ENCODE measurements at places on chromosomes 7 and 10. TPM values are rescaled to one million over a fixed set of nuclear protein-coding genes. Genes with fewer than 3 reads are reported as not detected.

BMPR1A gene
- total RNA-seq = 31.1 TPM

DNA sequence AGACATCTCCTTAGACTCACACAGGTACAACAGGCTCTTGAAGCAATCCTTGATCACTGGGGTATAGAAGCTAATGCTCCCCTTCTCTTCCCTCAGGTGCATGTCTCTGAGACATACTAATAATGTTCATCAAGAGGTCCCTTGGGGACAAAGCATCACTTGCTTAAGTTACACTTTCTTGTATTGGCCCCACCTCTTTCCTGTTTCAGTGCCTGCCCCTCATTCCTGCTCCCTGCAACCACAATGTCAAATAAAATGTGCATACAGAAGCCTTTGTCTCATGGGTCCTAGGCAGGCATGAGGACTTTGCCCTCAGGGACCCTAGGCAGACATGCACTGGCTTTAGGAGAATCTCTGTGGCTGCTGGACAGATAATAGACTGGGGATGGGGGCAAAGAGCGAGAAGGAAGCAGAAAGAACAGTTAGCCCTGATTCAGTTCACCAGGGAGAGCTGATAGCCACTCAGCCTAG lies 175.0 kb upstream of the NPY start:
- DNase-seq = no peak

GRCh38 chr10:31031205-31031557 lies 484 bp downstream of the ZNF438 start:
- no peak for DNase-seq

ASAH2 gene
- 8.7 TPM for total RNA-seq

DNA sequence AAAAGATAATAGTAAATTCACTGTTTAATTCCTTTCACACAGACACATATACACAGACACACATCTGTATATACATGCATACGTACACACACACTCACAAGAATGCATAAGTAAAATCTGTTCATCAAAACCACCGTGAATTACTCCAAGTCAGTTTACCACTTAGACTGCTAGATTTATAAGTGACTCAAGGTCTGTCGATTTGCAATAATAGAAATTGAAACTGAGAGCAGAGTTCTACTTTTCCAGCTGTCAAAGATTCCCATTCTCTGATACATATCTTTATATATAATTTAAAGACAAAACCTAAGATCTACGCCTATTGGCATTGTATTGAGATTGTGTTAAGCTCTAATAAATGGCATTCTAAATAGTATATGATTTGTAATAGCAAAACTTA lies 9.9 kb upstream of the HGF start:
- no peak for DNase-seq

IKZF1 gene
- 6.6 TPM for total RNA-seq

DNA sequence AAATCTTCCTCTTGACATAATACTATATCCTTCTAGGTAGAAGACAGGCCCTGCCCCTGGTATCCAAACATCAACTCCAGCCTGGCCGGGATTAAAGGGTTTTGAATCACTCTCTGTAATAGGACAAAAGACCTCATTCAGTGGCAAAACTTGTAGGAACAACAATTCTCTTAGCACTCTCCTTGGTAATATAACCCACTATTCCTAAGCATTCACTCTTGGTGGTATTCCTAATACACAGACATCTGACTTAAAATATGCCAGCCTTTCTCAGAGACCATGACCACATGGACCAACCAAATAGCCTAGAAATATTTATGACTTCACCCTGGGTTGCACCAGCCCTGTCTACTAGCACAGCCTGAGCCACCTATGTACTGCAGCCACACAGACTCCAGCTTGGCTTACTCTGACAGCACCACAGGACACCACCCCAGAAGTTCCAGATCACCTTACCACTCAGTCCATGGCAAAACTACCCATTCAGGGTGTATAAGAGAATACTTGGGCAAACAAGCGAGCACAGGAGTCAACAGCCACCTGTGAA lies 244.9 kb upstream of the NEBL start:
- DNase-seq = no peak

DNA sequence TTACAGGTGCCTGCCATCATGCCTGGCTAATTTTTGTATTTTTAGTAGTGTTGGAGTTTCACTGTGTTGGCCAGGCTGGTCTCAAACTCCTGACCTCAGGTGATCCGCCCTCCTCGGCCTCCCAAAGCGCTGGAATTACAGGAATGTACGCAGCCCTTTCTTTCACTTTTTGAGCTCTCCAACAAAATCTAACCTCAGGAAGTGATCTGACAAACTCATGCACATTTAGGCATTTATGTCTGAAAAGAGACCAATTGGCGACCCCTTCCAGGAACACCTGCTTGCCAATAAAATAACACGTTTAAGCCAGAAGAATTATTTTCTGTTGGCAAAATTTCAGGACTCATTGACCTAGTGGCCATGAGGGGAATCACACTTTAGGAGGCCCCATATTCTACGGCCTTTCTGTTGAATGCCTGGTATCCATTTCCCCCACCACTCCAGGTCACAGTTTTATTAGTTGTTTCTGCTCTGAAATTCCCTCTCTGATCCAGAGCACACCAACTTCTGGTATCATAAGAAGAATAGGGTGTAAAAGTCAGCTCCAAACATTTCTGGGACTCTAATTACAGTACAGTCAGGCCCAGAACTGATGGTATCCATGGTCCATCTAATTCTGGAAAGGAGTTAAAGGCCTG lies 65.8 kb upstream of the FRMD4A start:
- DNase-seq = no peak

GRCh38 chr10:77380191-77380590 lies 257.4 kb downstream of the KCNMA1 start:
- DNase-seq = no peak

- DNase-seq = no peak
These were observed 151.7 kb downstream of the EBF3 start for GRCh38 chr10:129812398-129812797.

DNA sequence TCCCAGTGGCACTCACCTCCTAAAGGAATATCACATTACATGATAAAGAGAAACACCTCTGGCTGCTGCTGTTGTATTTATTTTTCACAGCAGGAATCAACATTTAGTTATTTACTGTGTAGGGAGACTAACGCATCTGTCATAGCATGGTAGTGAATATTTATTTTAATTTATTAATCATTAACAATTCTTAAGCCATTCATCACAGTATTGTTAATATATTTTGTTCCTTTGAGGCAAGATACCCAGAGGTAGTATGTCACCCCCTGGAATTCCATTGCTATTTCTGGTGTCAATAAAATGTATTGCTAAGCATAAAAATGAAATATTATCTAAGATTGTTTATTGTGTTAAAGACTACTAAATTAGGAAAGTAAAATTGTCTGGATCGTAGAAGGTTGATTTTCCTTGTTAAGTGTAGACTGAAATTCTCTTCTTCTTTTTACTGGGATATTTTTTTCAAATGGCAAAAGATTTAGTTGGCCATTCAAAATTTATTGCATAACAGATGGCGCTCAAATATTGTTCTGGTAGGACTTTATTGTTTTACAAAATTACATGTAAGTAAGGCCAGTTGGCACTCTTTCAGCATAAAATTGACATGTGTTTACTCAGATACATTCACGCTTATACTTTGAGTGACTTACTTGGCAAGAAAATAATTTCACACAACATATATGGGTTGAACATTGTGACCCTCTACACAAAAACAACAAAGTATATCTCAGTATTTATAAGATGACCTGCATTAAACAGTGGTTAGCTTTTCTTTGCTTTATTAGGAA lies 1358.7 kb upstream of the SORCS1 start:
- DNase-seq = no peak

- no peak for DNase-seq
These were observed 70.9 kb upstream of the CTBP2 start for GRCh38 chr10:125231116-125231812.

DNA sequence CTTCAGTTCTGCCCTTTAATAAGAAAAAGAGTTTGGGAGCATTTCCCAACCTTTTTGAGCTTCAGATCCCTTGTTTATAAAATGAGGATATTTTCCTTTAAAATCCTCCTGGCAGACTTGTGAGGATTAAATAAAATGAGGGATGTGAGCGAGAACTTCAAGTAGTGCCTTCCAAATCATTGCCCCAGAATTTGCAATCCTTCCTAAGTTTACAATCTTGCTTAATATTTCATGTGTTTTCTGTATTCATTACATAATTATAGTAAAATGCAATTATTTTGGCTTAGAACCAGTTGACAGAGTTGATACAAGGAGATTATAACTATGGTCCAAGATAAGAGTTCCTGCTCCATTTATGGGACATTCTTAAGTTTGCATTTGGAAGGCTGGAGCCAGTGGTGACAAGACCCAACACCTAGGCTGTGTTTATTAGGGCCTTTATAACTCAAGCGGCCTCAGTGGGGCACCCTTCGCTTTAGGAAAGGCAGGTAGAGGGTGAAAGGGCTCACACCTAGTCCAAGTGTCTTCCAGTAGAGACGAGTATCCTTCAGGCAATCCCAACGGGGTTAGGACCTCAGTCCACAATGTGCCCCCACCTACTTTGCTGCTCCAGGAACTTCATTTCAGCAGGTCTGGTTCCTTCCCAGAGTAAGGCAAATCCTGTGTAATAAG lies 317.5 kb downstream of the WDR11 start:
- DNase-seq = no peak

DNA sequence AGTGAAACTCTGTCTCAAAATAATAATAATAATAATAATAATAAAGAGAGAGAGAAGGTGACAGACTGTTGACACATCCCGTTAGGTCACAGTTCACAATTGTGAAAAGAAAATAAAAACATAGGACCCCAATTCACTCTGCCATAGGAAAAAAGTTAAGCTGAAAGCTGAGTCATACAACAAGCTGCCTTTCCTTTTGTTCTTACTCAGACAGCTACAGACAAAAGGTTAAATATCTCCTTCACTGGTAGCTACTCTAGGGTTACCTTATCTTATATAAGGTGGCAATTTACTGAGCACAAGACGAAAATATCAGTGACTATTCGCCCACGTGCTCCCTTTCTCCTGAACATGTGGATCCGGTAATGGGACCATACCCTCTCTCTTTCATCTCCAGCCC lies 17.5 kb downstream of the TUBAL3 start:
- no peak for DNase-seq

BLNK gene
- total RNA-seq = 13.2 TPM

DNA sequence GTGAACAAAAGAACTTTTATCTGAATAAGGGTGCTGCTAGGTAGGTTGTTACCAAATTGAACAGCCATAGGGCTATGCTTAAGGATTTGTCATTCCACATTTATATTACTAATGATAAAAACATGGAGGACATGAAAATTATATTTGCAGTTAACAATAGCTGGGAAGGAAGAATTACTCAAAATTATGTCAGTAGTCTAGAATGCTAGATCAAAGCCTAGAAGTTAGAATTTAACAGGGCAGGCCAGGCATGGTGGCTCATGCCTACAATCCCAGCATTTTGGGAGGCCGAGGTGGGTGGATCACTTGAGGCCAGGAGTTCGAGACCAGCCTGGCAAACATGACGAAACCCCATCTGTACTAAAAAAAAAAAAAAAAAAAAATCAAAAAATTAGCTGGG lies 9.4 kb downstream of the STK17A start:
- DNase-seq = no peak

DNA sequence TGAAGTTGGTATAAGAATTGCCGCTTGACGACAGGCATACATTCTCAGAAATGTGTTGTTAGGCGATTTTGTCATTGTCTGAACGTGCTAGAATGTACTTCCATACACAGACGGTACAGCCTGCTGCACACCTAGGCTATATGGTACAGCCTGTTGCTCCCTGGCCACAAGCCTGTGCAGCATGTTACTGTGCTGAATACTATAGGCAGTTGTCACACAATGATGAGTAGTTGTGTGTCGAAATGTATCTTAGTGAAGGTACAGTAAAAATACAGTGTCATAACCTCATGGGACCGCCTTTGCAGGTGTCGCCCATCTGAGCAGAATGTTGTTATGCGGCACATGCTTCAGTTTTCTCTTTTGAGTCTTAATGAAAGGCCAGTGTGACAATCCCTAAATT lies 66.5 kb downstream of the SHH start:
- no peak for DNase-seq

DNA sequence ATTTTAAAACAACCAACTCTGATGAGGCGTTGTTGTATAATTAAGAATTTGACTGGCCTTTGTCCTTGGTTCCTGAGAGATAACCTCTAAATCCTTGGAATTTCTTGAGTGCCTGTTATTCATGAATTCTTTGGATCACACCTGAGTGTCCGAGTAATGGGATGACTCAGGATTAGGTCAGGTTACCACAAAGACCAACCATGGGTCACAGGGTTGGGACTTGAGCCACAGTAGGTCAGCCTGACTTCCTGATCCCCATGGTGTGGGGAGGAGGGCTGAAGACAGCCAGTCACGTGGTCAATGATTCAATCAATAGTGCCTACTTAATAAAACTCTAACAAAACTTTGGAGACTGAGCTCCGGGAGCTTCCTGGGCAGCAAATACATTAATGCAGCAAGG lies 192.5 kb downstream of the GFRA1 start:
- DNase-seq = no peak

GRCh38 chr7:147990942-147991341 lies 599.6 kb upstream of the C7orf33 start:
- DNase-seq = no peak

- no peak for DNase-seq
These were observed 275.4 kb downstream of the PARD3 start for GRCh38 chr10:34539533-34540315.

ASIC3 gene
- total RNA-seq = 28.3 TPM

GRCh38 chr7:136002802-136003201 lies 25.6 kb upstream of the MTPN start:
- no peak for DNase-seq

- no peak for DNase-seq
These were observed 840.8 kb downstream of the GRM8 start for GRCh38 chr7:126411821-126412383.

- DNase-seq = no peak
These were observed 94.7 kb upstream of the CCDC71L start for GRCh38 chr7:106755641-106756040.

DNA sequence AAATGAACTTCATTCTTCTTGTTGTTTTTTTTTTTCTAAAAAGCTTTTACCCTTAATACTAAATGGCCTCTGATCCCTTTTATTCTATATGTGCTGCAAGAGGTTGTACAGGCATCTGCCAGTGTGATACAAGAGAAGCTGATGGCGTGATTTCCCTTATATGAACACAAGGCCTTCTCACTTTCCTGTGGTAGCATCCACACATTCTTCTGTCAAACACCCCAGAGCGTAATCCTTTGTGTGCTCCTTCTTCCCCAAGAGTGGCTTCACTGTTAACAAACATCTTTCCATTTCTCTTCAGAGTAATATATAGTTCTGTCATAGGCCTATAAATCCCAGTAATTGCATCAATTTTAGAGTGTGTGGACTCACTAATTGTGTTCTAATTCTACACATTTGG lies 86.3 kb upstream of the CAPZA2 start:
- DNase-seq = no peak

DNA sequence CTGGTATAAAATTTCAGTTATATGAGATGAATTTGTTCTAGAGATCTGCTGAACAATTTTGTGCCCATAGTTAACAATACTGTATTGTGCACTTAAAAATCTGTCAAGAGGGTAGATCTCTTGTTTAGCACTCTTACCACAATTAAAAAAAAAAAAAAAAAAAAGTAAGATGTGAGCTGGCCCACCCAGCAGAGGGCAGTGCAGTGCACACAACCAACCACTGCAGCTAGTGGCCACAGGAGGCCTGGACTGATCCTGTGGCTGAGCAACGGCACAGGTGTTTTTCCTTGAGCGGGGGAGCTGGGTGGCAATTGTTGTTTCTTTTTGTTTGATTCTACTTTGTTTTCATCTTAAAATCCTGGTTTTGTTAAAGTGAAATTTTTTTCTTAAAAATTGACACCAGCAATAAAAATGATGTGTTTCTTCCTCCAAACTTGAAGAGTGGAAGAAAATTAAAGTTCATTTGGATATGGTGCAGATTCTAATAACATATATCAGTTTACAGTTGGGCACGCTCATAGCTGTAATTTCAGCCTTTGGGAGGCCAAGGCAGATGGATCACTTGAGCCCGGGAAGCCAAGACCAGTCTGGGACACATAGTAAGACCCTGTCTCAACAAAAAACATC lies 171.1 kb upstream of the TBX20 start:
- DNase-seq = no peak

All from dorsolateral prefrontal cortex (tissue), 122 donors.